ENCODE measurements at places on chromosomes 13 and 19.

DNA sequence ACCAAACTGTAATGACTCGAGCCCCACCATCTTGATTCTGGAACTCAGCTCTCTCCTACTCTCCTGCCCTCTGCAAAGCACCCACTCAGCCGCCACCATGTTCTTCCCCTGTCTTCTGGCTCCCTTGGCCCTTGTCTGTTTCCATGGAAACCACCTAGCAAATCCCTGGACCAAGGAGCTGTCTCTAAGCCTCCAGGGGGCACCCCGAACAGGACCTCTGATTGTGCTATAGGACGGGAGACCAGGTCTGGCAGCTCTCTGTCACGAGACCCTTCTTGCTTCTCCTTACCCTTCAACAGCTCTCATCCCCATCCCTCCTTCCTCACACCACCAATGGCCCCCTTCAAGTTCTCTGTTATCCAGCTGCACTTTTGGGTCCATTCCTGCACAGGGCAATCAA is 277.7 kb upstream of the ZNF507 start:
- DNase-seq: no peak

DNA sequence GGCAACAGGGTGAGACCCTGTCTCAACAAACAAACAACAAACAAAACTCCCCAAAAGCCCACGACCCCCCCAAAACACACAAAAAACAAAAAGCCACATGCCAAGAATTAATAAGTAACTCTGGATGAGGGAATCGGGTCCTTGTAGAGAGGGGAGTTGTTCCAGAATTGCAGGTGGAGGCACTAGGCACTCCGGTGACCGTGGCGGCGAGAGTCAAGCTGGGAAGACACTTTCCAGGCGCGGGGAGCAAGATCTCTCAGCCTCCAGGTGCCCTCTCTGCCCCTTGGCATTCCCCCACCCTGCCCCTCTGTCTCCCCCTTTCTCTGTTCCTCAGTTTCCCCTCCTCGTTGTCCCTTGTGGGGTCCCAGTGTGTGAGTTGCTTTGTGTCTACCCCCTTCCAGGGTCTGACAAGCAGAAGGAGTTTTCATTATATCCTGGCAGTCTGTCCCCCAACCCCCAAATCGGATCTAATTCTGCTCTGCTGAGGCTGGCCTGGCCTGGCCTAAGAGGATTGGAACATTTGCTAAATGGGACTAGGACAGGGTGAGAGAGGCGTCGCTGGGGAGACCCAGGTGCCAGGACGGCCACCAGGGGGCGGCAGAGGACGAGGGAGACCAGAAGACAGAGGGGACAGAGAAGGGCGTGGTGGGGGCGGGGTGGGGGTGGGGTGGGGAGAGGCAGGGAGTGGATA is 8.3 kb upstream of the CRX start:
- peak; percentile 22 for DNase-seq

DNA sequence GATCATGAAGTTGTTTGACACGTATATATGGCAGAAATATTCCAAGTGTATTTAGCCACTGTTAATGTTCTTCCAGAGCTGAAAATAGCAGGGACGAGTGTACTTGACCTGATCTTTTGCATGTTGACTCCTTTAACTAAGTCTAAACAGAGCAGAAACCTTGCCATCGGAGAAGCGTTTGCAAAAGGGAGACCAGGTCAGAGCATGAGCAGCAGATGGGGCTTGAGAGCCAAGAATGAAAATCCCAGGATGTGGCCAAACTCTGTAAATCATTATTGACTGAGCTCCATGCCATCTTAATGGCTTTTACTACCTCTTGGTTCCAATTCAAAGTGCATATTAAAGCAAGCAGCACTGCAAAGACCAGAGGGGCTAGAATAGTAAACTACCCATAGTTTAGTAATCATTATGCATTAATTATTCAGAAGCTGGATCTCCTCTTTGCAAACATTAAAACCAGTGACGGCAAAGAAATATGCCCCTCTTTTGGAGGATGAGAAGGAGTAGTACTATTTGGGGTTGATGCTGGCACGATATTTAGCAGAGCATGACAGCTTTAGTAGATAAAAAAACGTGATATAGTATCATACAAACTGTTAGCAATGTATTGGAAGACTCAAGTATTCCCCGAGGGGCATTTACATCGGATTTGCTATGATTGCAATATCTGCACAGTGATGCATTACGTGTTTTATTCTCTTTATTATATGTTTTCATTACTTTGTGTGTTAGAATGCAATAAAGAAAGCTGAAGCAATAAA is 55.7 kb downstream of the FAM216B start:
- peak; percentile 72 for DNase-seq

DNA sequence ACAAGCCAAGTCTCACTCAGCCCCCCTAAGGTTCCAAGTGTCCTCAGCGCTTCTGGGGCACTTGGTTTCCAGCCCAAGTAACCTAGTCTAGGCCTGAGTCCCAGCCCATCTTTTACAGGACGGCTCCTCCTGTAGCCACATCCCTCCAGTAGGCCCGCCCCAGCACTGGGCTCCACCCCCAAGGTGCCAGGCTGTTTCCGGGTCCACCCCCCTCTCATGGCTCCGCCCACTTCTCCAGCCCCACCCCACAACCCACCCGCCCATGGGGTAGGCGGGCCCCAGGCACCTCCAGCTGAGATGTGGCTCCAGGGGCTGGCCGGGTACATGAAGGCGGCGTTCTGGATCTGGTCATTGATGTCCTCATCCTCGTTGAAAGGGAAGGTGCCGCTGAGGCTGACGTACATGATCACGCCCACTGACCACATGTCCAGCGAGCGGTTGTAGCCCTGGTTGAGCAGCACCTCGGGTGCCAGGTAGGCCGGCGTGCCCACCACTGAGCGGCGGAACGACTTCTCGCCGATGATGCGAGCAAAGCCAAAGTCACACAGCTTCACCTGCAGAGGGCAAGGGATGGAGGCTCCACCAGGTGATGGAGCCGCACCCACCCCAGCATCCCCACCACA is 17.2 kb upstream of the DACT3 start:
- DNase-seq: no peak

- DNase-seq: no peak
Observed at GRCh38 chr19:18193388-18194180, 566 bp downstream of the MPV17L2 start.

GRCh38 chr19:56114051-56114777 is 6.9 kb downstream of the ZNF787 start:
- no peak for DNase-seq

- no peak for DNase-seq
Observed at GRCh38 chr13:111919849-111920248, 147.1 kb upstream of the SOX1 start.

DNA sequence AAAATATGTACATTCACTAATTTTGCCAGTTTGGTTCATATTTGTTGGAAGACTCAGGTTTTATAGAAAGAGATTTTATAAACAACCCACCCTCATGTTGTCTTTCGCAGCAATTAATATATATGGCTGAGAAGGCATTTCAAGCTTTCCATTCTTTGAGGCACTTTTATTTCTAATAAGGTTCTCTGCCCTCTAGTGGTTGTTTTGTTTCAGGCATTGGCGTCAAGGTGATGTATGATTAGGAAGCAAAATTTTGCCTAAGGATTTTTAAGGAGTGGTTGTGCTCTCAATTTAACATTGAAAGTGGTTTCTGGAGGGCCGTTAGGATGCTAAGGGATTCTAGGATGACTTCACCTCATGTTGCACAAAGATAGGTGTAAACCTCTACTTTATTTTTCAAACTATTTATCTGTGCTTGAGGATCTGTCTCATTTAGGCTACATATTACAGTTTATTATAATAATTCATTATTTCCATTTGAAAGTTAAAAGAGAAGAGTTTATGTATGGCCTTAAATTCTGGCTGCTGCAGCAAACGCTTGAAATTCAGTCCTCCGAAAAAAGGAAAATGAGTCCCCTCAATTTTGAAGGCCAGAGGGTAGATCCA is 35.9 kb downstream of the OXGR1 start:
- peak; percentile 12 for DNase-seq

DNA sequence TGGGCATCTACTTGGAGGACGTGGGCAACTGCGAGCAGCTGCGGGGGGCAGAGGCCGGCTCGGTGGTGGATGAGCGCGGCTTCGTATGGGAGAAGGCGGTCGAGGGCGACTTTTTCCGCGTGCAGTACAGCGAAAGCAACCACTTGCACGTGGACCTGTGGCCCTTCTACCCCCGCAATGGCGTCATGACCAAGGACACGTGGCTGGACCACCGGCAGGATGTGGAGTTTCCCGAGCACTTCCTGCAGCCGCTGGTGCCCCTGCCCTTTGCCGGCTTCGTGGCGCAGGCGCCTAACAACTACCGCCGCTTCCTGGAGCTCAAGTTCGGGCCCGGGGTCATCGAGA is 10.3 kb upstream of the STRN4 start:
- no peak for DNase-seq

- no peak for DNase-seq
Observed at GRCh38 chr19:50567052-50567841, 988 bp downstream of the LRRC4B start.

DNA sequence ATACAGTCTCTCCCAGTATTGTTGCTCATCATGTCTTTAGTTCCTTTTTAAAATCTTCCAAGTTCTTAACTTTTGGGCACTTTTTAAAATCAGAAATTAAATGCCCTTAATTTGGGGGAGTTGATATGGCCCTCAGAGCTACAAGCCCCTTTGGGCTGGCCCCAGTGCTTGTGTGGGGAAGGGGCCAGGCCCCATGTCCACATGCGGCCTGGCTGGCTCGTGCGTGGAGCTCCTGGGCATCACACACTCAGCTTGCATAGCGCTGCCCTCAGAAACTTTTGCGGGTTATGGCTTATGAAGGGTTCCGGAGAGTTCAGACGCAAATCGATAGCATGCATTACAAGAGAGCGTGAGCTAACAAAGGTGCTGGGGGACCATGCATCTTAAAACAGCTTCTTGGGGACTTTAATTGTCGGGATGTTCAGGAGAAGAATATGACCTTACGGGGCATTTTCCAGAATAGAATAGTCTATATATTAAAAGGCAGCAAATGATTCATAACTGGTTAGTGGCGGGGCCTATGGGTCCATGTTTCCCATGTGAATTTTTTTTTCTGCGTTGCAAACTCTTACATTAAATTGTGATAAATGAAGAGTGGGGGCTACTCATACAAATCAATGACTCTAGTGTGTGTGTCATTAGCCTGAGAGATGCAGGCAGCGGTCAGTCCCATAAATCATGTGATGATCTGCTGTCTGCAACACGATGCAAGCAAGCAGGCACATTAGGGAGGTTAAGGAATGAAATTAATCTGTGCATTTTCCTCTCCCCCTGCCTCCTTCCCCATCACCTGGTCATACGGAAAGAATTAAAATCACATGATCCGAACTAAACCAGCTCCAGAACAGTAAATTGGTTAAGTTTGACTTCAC is 185.8 kb upstream of the TSHZ3 start:
- DNase-seq: no peak

DNA sequence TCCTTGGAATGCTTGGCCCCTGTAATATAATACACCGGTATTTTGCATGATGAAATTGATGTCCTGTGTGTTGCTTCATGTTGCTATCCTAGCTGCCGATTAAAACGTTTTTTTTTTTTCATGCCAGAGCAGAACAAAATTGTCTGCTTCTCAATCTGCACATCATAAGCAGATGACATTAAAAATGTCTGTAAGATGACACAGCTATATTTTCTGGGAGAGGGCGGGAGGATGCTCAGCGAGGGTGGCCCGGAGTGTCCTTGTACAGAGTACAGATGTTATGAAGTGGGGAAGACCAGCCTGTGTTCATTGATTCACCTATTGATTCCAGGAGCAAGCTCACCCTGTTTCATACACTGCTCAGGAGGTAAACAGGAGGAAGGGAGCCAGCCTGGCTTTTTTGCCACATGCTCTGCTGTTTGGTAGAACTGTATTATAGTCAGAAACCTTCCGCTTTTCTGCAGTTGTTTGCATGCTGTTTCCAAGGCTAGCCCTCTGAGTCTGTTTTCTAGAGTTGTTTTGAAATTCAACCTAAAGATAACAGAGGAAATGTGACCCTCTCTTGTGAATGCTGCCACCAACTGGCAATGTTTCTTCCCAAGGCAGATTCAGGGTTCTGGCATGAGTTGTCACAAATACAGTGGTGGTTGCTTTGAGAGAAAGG is 4.7 kb upstream of the IRS2 start:
- peak; percentile 73 for DNase-seq

DNA sequence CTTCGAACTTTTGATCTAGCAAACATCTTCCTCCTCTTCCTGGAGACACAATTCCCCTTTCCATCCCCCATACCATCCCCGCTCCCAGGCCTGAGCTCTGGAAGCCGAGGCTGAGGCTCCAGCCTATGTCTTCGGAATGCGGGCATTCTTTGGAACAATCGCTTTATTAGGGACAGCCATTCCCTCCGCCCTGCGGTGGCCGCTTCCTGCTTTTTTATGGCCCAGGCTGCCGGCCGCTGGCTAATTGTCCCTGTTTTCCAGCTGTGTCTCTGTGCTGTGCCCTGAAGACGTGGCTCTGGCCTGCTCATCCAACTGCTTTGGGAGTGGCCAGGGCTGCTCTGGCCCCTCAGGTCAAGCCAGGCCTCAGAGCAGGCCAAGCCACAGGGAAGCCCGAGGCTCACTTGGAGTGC is 2.1 kb upstream of the CDX2 start:
- no peak for DNase-seq

- DNase-seq: peak; percentile 45
Observed at GRCh38 chr13:48233889-48234488, 983 bp downstream of the ITM2B start.

GRCh38 chr13:103282571-103283450 is 216.6 kb upstream of the SLC10A2 start:
- peak; percentile 2 for DNase-seq

GRCh38 chr19:6423499-6424194 is 964 bp downstream of the KHSRP start:
- DNase-seq: peak; percentile 52

DNA sequence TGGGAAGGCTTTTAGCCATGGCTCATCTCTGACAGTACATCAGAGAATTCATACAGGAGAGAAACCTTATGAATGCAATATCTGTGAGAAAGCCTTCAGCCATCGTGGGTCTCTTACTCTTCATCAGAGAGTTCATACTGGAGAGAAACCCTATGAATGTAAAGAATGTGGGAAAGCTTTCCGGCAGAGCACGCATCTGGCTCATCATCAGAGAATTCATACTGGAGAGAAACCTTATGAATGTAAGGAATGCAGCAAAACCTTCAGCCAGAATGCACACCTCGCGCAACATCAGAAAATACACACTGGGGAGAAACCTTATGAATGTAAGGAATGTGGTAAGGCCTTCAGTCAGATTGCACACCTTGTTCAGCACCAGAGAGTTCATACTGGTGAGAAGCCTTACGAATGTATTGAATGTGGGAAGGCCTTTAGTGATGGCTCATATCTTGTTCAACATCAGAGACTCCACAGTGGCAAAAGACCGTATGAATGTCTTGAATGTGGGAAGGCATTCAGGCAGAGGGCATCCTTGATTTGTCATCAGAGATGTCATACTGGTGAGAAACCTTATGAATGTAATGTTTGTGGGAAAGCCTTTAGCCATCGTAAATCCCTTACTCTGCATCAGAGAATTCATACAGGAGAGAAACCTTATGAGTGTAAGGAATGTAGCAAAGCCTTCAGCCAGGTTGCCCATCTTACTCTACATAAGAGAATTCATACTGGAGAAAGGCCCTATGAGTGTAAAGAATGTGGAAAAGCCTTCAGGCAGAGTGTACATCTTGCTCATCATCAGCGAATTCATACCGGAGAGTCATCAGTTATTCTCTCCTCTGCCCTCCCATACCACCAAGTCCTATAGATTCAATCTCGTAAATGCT is 10.7 kb downstream of the ZNF470 start:
- no peak for DNase-seq

Measured in fibroblast of gingiva (primary cell).